ENCODE measurements at places on chromosomes 11 and 22.

DNA sequence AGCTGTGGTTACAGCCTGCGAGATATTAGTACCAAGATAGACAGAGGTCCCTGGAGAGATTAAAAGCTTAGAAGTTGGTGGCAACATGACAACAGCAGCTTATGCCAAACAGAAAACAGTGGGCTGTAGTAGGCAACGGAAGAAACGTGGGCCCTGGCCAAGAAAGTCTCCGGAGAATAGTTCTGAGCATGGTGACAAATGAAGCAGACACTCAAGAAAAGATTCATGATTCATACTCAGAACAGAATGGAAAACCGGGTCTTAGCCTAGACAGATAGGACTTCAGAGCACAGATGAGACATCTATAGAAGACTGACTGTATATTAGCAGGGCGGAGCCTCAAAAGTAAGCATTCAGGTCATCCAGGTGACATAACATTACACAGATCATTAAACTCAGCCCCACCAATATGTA lies 727.4 kb downstream of the ETS1 start:
- DNase-seq = no peak

DNA sequence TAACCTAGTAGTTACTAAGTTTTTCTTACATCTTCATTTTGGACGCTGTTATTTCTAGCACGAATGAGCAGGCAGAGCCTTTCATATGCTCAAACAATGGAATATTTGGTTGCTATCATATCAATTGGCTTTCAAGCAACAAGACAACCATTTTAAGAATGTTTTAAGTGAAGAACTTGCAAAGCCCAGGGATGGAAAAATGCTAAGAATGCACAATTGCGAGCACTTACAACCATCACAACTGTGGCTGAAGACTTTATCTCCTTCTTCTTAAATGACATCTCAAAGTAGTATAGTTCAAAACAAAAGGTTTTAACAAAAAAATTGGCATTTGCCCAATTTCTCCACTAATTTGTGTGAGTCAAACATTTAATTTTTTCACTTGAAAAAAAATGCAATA lies 8.3 kb upstream of the MMP1 start:
- no peak for DNase-seq

- no peak for DNase-seq
Observed at GRCh38 chr11:118657709-118658428, 21.6 kb downstream of the TREH start.

DNA sequence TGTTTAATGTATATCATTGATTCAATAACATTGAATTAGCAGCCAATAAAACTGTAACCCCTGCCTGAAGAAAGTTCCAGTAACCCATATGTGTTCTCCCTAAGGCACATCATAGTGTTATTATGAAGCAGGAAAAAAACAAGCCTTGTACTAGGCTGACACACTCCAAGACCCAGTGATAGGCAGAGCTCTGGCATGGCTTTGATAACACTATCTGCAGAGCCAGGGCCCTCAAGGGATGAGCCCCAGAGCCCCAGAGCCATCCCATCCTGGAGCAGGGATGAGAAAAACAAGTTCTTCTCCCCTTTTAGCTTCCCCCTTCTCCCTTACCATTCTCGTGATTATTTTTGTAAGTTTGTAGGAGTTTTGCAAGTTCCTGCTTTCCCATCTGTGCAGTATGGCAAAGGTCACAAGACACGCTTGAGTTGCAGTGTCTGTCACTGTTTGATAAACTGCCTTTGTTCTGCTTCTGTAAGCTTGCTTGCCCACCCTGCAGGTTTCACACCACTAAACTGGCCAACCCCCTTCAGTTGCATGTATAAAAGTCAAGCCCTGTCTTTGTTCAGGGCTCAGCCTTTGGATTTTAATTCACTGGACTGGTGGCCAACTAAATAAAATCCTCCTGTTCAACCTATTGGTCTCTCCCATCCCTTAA lies 22.3 kb upstream of the GUCY1A2 start:
- DNase-seq = no peak

DNA sequence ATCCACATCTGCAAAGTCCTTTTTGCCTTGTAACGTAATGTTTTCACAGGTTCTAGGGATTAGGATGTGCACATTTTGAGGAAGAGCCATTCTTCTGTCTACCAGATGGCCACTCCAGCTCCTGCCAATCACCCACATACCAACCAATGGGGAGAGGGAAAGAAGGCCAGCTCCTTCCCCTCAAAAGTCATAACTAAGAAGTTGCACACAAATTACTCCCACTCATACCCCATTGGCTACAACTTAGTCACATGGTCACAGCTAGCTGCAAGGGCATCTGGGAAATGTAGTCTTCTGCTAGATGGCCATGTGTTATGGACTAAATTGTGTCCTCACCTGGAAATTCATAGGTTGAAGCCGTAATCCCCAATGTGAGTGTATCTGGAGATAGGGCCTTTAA lies 15.4 kb upstream of the MYOD1 start:
- DNase-seq = no peak

GRCh38 chr11:33110083-33110482 lies 51.2 kb downstream of the CSTF3 start:
- DNase-seq = no peak

DNA sequence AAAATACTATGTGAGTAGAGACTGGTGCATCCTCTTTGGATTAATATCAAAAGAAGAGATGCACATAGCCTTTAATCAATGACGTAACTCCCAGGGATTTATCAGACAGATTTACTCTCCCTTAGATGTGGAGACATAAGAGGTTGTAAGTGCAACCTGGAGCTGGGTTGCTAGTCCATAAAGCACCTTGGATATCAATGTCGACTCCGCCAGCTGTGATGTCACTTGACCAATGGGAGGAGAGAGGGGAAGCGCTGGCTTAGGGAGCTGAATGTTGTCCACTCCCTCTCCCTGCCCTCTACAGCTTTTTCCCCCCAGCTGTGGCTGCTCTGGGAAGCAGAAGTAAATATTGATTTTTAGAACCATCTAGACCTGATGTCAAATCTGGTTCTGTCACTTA lies 28.9 kb upstream of the TMEM86A start:
- no peak for DNase-seq

GRCh38 chr22:36894266-36894665 lies 19.2 kb upstream of the CSF2RB start:
- DNase-seq = no peak

DNA sequence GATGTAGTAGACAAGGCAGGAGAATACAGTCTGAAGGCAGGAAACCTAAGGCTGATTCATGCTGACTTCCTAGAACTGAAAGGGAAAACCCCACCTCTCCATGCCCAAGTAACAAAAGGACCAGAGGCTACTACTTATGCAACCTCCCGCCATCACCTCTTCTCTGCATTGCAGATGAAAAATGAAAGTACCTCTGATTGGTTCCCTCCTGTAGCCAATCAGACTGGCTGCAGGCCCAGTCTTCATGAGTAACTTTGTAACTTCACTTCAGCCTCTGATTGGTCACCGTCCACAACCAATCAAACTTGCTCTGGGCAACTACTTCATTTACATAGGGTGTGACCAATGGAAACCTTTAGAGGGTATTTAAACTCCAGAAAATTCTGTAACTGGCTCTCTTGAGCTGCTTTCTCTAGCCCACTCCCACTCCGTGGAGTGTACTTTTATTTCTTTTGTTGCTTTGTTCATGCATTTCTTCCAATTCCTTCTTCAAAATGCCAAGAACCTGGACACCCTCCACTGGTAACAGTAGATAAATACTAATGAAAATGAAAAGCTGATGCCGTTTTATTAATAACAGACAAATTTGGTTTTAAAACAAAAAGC lies 5.2 kb upstream of the MAP6 start:
- no peak for DNase-seq

- no peak for DNase-seq
Observed at GRCh38 chr11:100338144-100338840, 348.8 kb upstream of the ARHGAP42 start.

DNA sequence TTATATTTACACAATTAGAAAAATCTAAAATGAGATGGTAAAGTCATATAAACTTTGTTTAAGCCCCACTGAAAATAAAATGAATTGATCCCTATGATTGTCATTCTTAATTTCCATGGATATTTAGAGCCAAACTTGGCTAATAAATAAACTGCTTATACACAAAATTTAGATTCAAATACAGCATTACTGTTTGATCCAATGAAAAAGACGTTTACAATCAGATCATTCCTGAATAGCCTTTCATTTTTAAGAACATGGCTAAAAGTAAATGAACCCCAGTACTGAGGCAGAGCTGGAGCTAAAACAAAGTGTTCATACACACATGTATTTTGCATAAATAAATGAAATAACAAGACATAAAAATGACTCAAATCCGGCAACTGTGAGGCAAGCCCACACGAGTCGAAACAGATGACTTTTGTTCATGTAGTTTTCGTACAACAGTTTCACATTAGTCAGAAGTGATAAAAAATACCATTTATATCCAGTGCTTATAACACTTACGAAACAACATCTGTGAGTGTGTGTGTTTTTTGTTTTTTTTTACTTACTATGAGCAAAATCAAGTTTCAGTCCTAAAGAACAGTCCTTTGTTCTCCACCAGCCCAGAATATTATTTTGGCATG lies 386.5 kb downstream of the SOX6 start:
- no peak for DNase-seq

- no peak for DNase-seq
Observed at GRCh38 chr22:47357493-47357892, 595.0 kb downstream of the TBC1D22A start.

GRCh38 chr11:21987261-21987660 lies 205.6 kb upstream of the ANO5 start:
- no peak for DNase-seq

DNA sequence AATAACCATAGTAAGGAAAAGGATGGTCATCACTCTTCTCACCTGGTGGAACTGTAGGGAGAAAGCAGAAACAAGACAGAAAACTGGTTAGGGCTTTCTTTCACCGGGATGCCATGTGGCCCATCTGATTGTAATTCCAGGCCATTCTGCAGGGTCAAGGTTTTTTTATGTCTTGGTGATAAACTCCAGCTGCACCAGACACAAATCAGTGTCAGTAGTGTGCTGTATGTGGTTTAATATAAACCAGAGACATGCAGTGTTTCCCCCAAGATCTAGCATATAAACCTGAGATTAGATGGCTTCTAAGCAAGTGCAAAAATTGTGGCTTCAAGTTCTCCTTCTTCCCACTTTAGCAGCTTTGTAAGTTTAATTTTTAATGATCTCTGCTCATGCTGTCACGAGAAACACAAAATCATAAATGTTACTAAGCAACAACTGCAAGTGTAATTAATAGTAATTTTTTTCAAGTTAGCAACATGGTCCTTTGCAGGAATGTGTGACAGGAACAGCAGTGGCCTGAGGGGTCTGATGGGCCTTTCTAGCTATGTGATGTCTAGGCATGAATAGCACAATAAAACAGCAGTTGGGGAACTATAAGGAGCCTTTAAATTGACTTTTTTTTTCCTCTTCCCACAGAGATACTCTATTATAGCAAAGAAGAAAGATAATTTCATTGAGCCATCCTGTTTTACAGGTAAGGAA lies 41.6 kb downstream of the BDNF start:
- no peak for DNase-seq

DNA sequence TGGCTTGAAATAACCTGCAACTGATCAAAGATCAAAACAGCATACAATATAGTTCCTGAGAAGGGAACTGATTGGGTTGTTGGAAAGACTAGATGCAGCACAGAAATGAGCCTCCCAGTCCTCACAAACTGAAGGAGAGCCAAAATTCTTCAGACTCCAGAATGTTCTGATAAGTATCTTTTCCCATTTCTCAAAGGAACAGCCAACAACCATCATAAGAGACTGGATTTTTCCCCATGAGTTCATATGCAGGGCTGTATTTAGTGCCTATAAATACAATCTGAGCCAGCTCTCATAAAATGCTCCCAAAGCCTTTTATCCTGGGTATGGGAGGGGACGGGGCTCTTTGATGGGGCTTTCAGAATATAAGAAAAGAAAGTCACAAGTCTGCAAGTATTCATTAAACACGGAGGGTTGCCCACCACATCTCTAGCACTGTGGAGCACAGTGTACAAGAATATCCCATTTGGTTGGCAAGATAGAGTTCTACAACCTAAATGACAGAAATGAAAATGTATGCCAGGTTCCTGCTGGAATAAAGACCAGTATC lies 50.7 kb upstream of the LYVE1 start:
- no peak for DNase-seq

GRCh38 chr22:30763815-30764673 lies 69.4 kb downstream of the OSBP2 start:
- DNase-seq = peak; percentile 50

DNA sequence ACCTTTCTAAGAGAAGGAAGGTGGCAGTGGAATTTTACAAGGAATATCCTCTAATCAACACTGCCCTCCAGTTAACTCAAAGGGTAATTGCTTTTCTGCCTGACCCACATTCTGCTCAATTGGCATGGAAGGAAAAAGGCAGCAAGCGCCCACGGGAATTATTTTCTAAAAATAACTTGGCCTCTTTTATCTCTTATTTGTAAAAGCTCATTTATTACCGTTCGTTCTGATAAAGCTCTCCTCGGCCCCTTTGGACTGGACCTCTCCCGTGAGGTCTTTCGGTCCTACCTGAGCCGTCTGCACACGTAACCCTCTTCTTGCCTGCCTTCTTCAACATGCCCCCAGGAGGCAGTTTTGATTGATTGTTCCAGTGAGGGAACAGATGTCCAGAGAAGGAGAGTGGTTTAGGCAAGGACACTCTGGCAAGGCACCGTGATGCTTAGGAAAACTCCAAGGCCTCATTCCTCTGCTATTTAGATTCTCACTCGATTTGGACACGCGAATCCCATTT lies 53.2 kb upstream of the CRTAM start:
- no peak for DNase-seq

GRCh38 chr11:422249-422656 lies 7.5 kb upstream of the SIGIRR start:
- no peak for DNase-seq

DNA sequence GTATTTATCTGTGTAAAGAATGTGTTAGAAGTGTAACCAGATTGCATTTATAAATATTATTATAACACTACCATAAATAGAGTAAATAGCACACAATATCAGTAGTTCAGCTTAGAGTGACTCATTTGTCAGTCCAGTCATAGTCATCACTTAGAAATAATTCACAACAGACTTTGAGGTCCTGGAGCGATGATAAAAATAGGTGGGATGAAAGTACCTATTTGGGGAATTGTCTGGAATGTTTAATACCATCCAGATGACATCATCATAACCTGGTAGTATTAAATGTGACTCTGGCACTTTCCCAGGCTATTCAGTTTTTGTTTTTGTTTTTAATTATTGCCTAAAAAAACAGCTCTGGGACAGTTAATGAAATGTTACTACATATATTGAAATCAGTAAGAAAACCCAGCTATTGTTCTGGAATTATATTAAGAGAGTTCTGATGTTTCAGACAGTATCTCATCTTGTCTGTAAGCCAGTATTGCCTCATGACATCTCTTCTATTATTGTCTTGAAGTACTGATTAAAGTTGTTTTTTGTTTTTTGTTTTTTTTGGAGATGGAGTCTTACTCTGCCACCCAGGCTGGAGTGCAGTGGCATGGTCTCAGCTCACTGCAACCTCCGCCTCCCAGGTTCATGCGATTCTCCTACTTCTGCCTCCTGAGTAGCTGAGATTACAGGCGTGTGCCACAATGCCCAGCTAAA lies 74.8 kb downstream of the SIK2 start:
- DNase-seq = no peak

GRCh38 chr22:47042861-47043496 lies 280.5 kb downstream of the TBC1D22A start:
- no peak for DNase-seq

All from SK-N-MC (cell line).